ENCODE measurements at places on chromosomes 3 and 15. TPM values are rescaled to one million over a fixed set of nuclear protein-coding genes. Genes with fewer than 3 reads are reported as not detected.

MASP1 gene
- 112 TPM for total RNA-seq

FSD2 gene
- total RNA-seq = not detected

NPTN gene
- total RNA-seq = 45.1 TPM

PCSK6 gene
- 165 TPM for total RNA-seq

Measured in right lobe of liver (tissue), 6 donors.